ENCODE measurements at places on chromosomes 11 and 22. TPM values are rescaled to one million over a fixed set of nuclear protein-coding genes. Genes with fewer than 3 reads are reported as not detected.

Gene TRIM66
- 4.4 TPM for polyA plus RNA-seq

- peaks cover 63% of the 10 kb centered on the region for H3K36me3 ChIP-seq
- H3K4me3 ChIP-seq, result no peak overlapping the region
- DNase-seq, result no peak
- H3K4me1 ChIP-seq, result peaks cover 21% of the 10 kb centered on the region
- H3K27ac ChIP-seq, result peak overlapping the region; percentile 1
- H3K27me3 ChIP-seq, result no peaks in the 10 kb centered on the region
These were observed 3.8 kb downstream of the RIC8A start for GRCh38 chr11:211295-211694.

DNA sequence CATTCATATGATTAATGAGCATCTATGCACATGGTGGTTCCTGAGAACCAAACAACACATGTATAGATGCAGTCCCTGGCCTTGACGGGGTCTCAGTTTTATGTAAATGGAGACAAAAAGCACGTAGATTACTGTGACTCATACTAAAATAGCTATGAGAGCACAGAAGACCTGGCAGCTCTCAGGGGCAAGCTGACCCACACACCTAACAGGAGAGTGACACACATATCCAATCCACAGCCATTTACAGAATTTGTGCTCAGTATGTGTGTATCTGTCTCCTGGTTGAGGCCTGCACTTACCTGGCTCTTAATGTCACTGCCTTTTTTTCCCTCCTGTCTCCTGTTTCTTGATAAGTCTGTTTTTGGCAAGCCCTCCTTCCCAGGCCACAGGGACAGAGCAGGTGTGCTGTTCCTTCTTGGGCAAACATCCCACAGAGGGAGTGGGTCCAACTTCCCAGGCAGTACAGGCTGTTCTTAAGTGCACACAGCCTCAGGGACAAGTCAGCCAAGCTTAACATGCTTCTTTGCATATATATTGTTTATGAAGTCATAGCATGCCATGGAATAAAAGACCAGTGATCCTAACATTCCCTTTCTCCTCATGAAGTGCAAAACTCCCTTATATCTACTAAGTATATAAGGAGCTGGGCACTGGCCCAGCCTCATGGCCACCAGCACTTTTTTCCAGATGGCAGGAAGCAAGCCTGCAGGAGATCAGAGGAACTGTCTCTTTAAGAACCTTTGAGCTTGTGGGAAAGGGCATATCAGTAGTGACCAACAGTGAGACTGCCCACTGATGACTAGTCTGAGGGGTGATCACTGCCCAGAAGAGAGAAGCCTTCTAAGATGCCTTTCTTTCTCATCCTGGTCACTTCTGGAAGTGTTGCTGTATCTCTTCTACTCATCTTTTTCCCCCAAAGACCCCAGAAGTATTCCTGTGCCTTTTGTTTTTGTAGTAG is 124.7 kb upstream of the CCDC90B start:
- no peaks in the 10 kb centered on the region for H3K36me3 ChIP-seq
- no peak overlapping the region for H3K27ac ChIP-seq
- no peaks in the 10 kb centered on the region for H3K27me3 ChIP-seq
- no peaks in the 10 kb centered on the region for H3K4me1 ChIP-seq

DNA sequence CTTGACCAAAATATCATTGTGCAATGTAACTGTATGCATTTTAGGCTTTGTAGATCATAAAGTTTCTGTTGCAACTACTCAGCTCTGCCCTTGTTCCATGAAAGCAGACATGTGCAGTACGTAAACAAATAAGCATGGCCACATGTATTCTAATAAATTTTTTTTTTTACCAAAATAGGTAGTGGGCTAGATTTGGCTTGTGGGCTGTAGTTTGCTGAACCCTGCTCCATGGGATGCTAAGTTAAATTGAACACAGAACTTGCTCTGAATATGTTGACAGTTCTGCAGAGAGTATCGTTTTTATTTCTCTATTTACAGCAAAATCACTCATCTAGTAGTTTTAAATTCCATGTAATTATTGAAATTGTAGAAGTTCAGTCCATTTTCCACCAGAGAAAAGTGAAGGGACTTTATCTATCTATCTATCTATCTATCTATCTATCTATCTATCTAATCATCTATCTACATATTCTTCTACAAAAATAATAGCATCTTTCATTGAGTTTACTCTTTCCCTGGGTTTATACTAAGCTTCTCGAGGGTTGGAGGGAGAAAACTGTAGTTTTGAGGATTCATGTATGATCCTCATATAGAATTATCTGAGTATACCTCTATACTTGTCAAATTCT is 9.5 kb upstream of the OOSP4A start:
- H3K4me1 ChIP-seq, result no peaks in the 10 kb centered on the region
- DNase-seq, result no peak
- H3K27ac ChIP-seq, result no peak overlapping the region
- H3K4me3 ChIP-seq, result no peak overlapping the region
- no peaks in the 10 kb centered on the region for H3K36me3 ChIP-seq

- H3K27ac ChIP-seq, result no peak overlapping the region
- H3K4me1 ChIP-seq, result no peaks in the 10 kb centered on the region
- DNase-seq, result no peak
- no peak overlapping the region for H3K4me3 ChIP-seq
- H3K27me3 ChIP-seq, result no peaks in the 10 kb centered on the region
- no peaks in the 10 kb centered on the region for H3K36me3 ChIP-seq
These were observed 359.1 kb downstream of the KCNA4 start for GRCh38 chr11:29657709-29658108.

- DNase-seq, result no peak
- no peak overlapping the region for H3K4me3 ChIP-seq
- no peak overlapping the region for H3K27ac ChIP-seq
- no peaks in the 10 kb centered on the region for H3K4me1 ChIP-seq
- no peaks in the 10 kb centered on the region for H3K27me3 ChIP-seq
These were observed 29.4 kb upstream of the XKR3 start for GRCh38 chr22:16854631-16855030.

DNA sequence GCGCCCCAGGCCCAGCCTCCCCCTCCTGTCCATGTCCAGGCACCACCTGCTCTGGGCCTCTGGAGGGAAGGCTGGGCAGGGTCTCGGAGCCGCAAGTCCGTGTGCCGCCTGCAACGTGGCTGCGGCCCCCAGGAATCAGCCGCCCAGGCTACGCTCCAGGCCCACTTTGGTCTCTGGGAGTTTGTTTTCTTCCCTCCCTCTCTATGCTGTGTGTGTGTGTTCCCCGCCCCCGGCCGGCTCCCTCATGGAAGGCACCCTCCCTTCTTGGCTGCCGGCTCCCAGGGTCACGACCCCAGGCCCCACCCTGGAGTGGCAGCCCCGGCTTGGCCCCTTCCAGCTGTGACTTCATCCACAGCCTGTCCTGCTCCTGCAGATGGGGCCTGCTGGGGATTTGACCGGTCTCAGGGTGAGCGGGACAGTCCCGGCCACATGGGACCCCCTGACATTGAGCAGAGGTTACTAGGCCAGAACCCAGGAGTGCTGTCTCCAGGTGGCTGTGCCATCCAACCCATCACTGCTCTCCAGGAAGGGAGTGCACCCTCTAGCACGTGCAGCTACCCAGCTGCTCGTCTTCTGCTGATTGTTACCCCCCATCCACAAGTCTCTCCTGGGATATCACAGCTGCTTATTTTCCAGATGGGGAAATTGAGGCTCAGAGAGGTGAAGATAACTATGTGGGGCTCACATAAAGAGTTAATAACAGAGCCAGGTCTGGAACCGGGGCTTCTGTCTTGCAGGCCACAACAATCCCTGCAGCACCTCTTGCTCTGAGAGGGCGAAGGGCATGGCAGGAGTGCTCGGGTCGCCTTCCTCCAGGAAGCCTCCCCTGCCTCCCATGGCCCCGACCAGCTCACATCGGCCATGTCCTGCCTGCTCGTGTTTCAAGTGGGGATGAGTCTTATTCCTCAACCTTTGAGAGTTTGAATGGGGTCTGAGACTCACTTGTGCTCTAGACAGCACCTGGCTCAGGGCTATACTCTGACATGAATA is 2.8 kb upstream of the LIF start:
- no peak overlapping the region for H3K4me3 ChIP-seq
- H3K4me1 ChIP-seq, result peaks cover 63% of the 10 kb centered on the region
- H3K36me3 ChIP-seq, result peaks cover 8% of the 10 kb centered on the region
- DNase-seq, result no peak

DNA sequence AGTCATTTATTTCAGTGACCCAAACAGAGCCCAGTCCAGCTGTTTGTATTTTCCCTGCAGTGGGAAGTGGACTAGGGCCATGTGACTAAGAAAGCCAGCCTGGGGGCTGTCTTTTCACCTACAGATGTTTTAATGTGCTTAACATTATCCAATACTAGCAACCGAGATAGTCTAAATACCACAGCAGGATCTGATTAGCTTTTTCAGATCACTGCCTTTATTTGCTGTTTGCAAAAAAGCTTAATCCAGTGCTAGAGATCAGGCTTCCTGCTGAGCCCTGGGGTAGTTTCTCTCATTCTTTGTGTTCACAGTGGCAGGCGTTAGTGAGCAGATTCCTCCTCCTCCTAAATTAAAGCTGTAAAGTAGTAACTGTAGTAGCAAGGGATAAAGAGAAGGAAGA is 35.0 kb downstream of the ZC3H12C start:
- no peaks in the 10 kb centered on the region for H3K27me3 ChIP-seq
- H3K4me1 ChIP-seq, result peaks cover 1% of the 10 kb centered on the region
- DNase-seq, result peak; percentile 42
- H3K36me3 ChIP-seq, result no peaks in the 10 kb centered on the region

Data from IMR-90 (cell line).